Panc1 (cell line): ENCODE measurements at places on chromosomes 1 and 21. TPM values are rescaled to one million over a fixed set of nuclear protein-coding genes. Genes with fewer than 3 reads are reported as not detected.
A peak's percentile ranks its signal among the peaks of the same experiment; 100 is the strongest.

DNA sequence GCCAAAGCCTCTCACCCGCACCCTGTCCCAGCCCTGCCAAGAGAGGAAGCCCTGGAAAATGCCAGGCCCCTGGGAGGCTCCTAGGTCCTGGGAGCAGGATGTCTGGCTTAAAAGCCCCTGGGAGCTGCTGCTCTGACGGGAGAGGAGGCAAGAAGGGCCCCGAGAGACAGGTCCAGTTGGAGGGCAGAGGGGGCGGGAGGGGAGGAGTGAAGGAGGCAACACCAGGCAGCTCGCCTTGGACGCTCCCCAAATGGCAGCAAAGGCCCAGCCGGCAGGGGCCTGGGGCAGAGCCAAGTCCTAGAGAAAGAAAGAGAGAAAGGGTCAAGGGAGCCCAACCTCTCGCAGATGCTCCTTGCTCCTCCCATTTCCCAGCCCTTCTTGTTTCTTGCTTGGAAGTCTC, 6.8 kb downstream of the ETV3L start:
- DNase-seq, result no peak

- DNase-seq, result no peak
Observed at GRCh38 chr1:202264300-202264699, 70.7 kb downstream of the LGR6 start.

GRCh38 chr1:165679282-165680036, 18.9 kb downstream of the ALDH9A1 start:
- no peak for DNase-seq

- no peak for DNase-seq
Observed at GRCh38 chr1:69913977-69914376, 291.4 kb downstream of the LRRC40 start.

GRCh38 chr1:54867717-54868057, 19.3 kb downstream of the DHCR24 start:
- no peak for DNase-seq

- no peak for DNase-seq
Observed at GRCh38 chr1:180778782-180779398, 133.8 kb upstream of the KIAA1614 start.

GRCh38 chr21:32782698-32783097, 11.1 kb upstream of the PAXBP1 start:
- no peak for DNase-seq

Gene PROX1
- 0.13 TPM for total RNA-seq

DNA sequence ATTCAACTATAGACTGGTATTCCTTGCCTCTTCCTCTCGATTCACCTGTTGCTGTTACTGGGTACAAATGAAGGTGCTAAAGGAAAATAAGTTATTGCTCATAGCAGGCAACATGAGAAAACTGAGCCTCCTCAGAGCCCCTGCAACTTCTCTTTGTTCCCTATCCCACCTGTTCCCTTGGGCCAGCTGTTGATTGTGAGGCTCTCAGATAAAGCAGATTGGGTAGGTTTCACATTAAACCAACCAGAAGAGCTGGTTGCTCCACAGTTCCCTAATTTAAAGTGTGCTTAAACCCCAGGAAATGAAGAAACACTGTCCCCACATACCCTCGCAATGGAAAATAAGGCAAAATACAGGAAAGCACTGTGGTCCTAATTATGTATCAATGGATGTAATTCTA, 4.8 kb downstream of the DEDD start:
- no peak for DNase-seq

DNA sequence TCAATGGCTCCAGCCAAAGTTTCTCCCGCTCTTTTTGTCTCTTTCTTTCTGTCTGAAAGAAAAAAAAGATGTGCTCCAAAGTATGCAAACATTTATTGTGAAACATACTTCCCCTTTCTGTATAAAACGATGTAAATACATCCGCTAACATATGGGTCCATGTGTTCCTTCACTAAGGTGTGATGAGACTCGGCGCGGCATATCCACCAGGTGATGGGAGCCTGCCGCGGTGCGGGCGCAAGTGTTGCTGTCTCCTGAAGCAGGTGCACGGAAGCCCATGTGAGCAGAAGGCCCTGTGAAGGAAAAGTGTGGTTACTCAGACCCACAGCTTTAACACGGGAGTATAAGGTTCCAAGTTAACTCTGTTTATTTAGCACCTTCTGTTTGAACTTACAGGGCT, 466.6 kb upstream of the C1orf87 start:
- no peak for DNase-seq

DNA sequence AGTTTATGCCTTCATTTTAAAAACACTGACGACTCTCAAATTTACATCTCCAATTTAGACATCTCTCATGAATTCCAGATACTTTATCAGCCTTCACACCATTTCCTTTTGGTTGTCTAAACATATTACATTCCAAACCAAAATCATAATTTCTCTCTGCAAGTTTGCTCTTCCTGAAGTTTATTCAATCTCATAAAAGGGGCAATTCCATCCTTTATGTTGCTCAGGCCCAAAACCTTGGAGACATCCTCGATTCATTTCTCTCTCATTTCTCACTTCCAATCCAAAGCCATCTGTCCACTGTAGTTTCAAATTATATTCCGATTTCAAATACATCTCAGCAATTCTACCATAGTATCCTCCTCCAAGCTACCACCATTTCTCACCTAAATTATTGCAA, 74.0 kb downstream of the FYB2 start:
- DNase-seq, result no peak

Gene NPPA
- total RNA-seq, result not detected

DNA sequence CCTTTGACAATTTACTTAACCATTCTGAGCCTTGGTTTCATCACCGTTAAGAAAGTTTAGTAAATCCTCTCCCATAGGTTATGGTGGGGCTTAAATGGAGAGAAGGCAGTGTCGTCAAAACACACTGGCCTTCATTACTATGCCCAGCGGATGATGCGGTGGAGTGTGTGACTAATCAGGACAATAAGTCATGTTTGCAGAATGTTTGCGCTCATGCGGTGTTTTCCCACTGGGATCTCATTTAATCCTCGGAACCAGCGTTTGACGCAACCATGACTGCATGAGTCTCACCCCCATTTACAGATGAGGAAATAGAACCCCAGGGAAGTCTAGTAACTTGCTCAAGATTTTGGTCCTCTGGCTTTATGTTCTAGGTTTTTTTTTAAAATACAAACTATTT, 17.5 kb downstream of the SLC26A9 start:
- DNase-seq, result peak; percentile 35

- no peak for DNase-seq
Observed at GRCh38 chr1:2528016-2528415, 1.6 kb upstream of the PANK4 start.

DNA sequence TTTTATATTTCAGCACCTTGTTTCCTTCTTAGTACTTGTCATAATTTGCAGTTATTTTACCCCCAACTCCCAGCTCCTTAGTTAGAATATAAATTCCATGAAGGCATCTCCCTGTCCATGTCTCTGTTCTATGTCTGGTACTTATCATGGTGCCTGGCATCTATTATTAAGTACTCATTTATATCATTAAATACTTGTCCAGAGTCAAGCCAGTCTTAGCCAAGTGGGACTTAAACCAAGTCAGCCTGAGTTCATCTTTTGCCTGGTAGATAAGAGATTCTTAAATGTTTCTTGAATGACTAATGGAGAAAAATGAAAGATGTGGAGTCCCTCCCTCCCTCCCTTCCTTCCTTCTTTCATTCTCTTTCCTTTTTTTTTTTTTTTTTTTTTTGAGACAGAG, 9.4 kb downstream of the SLC25A44 start:
- DNase-seq, result no peak

GRCh38 chr1:245978915-245979314, 528.2 kb downstream of the SMYD3 start:
- DNase-seq, result no peak

GRCh38 chr1:8398086-8398485, 80.2 kb downstream of the SLC45A1 start:
- no peak for DNase-seq

DNA sequence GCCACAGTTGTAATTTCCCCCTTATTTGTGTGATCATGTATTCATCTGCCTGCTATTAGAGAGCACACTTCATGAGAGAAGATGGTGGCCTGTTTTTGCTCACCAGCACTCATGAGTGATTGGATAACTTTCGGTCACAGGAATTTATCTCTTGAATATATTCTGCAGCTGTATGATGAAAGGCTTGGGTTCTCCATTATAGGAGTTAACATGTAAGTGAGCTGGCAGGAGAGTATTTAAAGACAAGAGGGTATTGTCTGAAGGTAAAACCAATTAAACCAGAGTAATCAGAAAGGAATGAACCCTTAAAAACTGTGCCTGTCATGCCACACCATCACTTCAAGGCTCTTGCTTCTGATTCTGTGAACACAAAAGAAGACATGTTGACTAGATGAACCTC, 574.9 kb upstream of the CAMK1G start:
- no peak for DNase-seq

Gene DYNLT4
- not detected for total RNA-seq

DNA sequence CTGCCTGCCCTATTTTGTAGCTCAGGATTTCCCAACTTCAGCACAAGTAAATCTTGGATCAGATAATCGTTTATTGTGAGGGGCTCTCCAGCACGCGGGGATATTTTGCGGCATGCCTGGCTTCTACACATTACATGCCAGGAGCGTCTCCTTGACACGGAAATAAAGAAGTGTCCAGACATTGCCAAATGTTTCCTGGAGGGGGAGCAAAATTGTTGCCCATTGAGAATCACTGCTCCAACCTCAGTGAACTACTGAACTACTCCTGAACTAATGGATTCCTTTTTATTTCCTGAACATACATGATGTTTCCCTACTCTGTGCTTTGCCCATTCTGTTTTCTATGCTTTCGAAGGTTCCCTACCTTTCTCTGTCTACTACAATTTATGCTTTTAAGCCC, 1359.1 kb upstream of the ADGRL2 start:
- DNase-seq, result no peak

DNA sequence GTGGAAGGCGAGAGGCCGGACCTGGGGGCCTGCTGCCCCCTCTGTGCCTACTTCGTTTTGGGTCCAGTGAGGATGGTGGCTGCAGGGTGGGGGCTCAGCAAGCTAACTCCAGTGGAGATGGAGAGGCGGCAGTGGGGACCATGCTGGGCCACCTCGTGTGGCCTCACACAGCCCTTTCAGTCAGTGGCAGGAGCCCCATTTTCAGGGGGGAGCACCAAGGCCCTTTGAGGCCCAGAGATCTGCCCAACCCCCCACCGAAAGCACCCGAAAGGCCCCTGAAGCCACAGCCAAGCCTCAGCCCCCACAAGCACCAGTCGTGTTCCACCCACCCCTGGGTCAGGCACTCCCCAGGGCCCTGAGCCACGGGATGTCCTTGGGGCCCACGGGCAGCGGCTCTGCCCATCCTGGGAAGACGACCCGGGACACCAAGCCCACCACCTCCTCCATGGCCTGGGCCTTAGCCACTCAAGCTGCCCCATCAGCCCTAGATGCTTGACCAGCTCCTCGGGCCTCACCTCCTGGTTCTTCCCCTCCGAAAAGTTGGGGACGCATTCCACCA, 345 bp downstream of the FTCD start:
- DNase-seq, result no peak

- DNase-seq, result no peak
Observed at GRCh38 chr1:32891241-32891570, 4.9 kb downstream of the HPCA start.
